ENCODE measurements at places on chromosomes 16 and 17.

- DNase-seq: no peak
These were observed 21.6 kb upstream of the METRNL start for GRCh38 chr17:83057793-83058265.

GRCh38 chr16:88789594-88789993, 4.6 kb upstream of the PIEZO1 start:
- peak; percentile 85 for DNase-seq

- peak; percentile 41 for DNase-seq
These were observed 1.3 kb upstream of the ZNF821 start for GRCh38 chr16:71885261-71885650.

DNA sequence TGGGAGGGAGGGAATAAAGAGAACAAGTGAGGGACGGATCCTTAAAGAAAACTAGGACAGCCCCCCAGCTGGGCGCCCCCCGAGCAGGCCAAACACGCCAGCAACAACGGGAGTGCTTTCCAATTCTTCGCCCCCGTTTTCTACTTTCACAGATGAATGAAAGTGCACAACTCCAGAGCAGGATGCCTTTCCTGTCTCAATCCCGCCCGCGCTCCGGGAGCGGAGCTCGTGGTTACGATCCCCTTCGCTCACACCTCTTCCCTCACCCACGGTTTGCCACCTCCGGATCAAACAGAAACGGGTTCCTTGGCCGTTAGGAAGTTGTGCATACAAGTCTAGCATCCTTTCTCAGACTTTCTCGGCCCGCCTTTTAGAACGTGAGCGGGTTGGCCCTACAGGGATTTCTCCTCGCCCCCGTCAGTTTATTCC, 680 bp downstream of the SKA2 start:
- DNase-seq: peak; percentile 65

GRCh38 chr17:3512505-3513171, 36.8 kb downstream of the ASPA start:
- DNase-seq: no peak

GRCh38 chr16:19196871-19197270, 28.8 kb downstream of the SYT17 start:
- DNase-seq: no peak

DNA sequence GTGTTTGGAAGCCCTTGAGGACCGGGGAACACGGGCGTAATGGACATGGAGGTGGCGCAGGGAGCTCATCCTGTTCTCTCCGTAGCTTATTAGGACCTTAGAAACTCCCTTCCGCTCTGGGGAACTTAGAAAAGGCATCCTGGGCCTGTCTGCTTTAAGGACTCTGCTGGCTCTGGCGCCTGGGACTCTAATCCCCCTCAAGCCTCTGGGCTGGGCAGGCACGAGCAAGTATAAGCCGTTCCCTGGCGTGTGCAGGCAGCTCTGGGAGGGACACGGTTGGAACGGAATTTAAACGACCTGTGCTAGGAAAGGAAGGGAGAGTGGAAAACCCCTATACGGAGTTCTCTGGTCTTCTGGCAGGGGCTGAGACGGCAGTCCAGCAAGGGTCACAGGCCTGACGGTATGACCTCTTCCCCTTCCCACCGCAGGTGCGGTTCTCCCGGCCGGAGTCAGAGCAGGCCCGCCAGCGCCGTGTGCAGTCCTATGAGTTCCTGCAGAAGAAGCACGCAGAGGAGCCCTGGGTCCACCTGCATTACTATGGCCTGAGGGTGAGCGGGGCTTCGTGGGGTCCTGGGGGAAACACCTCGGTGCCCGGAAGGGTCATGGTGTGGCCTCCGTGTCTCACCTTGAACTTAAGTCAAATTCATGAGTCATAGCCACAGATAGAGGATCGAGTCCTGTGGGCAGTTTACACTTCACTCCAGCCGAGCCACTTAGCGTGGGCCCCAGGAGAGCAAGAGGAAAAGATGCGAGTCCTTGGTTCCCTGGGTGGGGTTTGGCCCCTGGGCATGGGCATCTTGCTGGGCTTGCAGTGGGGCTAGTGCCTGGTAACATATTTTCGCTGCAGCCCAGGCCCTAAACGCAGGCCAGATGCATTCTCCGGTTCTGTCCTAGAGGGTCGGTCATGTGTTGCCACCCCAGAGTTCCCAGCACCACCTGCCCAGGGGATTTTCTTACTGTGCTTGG, 17.7 kb downstream of the POLR3E start:
- DNase-seq: no peak

DNA sequence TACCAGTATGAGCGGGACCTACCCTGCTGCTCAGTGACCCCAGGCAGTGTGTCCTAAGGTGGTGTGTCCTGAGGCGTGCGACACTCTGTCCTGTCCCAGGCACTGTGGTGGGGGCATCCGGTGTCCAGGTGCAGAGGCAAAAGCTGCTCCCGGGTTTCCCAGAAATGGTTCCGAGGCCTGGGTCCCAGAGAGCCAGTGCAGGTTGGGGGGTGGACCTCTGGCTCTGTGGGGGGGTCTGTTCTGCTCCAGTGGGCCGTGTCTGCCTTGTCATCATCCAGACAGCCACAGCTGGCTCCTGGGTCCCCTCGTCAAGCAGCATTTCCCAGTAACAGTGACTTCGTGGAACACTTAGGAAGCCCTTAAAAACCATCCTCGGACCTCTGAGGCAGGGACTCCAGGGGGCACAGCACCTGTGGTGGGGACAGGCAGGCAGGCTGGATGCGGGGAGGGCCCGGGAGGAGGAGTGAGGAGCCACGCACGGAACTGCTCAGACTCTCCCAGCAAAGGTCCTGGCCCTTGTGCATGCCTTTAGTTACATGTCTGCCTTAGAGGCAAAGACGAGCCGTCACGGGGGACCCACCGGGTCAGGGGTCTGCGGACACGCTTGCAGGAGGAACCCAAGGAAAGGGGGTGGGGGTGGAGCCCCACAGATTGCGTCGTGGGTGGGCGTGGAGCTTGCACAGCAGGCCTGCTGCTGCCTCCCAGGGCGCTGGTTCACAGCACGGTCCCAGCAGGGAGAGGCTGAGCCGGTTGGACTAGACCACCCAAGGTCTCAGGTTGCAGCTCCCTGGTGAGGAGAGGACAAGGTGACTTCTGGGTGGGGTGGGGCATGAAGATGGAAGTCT, 5.6 kb downstream of the SLC16A3 start:
- no peak for DNase-seq

DNA sequence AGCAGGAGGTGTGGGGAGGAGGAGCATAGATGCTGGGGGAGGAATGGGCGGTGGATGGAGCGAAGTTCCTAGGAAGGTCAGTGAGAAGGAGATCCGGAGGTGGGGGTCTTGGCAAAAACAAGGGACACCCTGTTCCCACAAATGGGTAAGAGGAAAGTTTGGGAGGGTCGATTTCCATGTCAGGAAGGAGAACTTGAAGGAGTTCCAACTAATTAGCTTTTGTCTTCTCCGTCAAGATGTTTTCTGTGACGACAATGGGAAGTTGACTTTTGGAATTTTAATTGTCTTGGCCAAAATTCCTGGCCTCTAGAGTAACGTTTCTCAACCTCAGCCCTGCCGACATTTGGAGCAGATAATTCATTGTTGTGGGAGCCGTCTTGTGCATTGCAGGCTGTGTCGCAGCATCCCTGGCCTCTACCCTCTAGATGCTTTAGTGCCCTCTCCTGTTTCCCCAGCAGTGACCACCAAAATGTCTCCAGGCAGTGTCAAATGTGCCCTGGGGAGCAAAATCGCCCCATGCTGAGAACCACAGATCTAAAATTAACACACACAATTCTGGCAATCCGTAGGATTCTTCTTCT, 97.1 kb downstream of the PITPNC1 start:
- peak; percentile 19 for DNase-seq

DNA sequence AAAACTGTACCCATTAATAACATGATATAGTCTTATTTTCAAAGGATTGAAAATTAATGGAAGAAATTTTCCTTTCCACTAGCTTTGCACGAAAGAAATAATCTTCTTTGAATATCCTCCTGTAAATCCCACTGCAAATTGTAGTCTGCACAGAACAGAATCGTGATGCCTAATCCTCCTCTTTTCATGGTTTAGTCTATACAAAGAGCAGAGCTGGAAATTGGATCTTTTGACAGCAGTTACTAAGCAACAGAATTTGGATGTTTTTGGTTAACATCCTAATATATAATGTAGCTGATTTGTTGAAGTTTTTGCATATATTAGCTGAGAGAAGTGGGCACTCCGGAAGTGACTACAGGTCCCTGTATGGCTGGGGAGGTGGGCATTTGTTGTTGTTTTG, 98.6 kb downstream of the WNT3 start:
- DNase-seq: no peak

DNA sequence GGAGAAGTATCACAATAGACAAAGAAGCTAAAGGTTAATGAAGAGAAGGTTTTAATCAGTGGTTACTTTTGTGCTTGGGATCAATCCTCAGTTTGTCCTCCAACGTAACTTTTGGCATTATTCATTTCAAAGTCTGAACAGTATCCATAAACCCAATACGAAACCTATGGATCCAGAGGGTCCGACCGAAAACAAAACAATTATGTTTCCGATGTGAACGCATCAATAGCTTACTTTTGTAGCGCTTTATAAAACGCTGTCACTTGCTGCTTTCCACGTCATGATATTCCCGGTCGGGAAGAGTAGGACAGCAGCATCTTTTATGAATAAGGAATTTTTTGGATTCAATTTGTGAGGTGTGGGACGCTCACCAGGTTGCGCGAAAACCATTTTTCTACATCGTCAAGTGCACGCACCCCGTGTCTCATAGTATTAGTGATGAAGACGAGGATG, 383.8 kb downstream of the ZFHX3 start:
- DNase-seq: no peak

DNA sequence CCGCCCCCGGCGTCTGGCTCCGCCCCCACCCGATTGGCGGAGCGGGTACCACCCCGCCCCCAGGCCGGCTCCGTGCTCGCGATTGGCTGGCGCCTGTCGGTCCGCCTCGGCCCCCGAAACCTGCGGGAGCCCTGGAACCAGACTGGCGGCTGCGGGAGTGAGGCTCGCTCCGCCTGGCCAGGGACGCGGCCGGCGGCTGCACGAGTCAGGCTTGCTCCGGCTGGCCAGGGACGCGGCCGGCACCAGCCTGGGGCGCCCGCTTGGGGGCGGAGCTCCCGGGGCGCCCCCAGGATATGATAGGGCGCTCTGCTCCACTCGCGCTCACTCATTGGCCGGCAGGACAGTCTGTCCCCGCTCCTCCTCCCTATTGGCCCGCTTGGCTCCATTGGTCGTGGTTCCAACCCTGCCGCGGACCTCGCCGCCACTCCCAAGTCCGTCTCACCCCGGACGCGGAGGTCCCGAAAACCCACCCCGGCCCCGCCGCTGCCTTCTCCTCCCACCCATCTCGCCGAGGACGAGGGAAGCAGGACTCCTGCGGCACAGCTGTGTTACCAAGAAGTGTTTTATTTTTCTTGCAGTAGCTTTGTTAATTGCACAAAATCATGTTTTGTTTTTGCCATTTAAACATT, 340 bp upstream of the ROGDI start:
- peak; percentile 96 for DNase-seq

DNA sequence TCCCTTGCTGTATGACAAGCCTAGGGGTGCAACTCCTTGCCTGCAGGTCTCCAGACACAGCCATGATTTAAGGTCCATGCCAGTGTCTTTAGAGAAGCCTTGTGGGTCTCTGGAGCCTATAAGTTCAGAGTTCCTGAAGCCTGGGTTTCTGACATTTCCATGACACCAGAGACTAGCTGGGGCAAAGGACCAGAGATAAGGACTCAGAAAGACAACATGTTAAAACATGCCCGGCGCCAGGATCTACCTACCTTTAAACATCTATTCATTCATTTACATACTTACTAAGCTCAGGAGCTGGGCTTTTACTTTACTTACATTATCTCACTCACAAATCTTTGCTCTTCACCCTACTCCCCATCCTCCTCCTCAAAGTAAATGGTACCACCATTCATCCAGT, 1.5 kb downstream of the MRPL27 start:
- no peak for DNase-seq

- no peak for DNase-seq
These were observed 213.4 kb downstream of the CYB561 start for GRCh38 chr17:63232565-63233310.

DNA sequence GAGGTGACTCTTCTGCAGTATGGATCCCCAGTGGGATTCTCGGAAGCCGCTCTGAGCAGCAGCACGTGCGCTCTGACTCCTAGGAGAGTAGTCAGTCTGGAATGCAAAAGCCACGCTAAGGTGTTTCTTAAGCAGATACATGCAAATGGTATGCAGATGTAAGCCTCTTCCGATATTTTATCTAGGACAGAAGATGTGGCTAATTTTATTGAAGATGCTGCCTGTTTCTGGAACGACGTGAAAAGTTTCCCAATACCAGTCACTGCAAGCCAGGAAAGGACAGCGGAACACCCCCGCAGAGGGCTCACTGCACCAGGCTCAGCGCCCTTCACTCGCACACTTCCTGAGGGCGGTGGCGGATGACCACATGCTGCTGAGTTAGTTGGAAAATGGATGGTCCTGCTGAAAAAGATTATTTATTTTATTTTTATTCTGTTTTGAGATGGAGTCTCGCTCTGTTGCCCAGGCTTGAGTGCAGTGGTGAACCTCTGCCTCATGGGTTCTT, 10.1 kb downstream of the FADS6 start:
- DNase-seq: no peak

- no peak for DNase-seq
These were observed 19.1 kb upstream of the RSL1D1 start for GRCh38 chr16:11870399-11870798.

DNA sequence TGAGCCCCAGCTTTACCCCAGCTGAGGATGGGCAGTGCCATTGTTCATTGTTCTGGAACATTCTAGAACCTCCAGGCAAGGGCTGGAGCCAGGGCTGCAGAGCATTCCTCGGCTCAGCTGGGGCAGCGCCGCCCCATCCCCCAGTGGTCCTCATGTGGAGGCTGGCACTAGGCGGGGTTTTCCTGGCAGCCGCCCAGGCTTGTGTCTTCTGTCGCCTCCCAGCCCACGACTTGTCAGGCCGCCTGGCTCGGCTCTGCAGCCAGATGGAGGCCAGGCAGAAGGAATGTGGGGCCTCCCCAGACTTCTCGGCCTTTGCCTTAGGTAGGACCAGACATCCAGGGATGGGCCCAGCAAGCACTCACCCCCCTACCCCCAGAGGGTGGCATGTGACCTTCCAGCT, at the start of gene TMEM95:
TSS of gene TMEM95 (plus strand) at position 104 of the 400 bp plus-strand sequence. CDS start at position 153, 49 bp downstream.
- DNase-seq: peak; percentile 76

GRCh38 chr16:50011707-50012106, 13.3 kb upstream of the CNEP1R1 start:
- DNase-seq: peak; percentile 51

GRCh38 chr17:61334673-61335072, 65.0 kb upstream of the TBX2 start:
- no peak for DNase-seq

DNA sequence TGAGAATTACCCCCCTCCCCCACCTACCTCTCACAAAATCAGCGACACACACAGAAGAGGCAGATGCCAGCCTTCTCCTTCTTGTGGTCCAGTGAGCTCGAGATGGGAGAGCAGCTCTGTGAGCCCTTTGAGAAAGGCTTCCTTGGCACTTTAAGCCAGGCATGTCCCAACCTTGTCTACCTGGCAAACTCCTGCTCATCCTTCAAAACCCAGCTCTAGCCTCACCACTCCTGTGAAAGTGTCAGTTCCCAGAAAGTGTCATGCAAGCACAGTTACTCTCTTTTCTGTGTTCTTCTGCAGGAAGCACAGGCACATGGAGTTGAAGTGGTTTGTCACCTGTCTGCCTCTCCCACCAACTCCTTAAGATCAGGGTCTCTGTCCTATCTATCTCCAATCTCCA, 1.6 kb downstream of the TMEM98 start:
- no peak for DNase-seq
